ENCODE measurements at places on chromosomes 13 and 19.

- DNase-seq, result no peak
These were observed 11.9 kb upstream of the NAPA start for GRCh38 chr19:47526798-47527197.

- DNase-seq, result no peak
These were observed 213.6 kb downstream of the FOXO1 start for GRCh38 chr13:40452741-40453334.

GRCh38 chr19:1360818-1361461 lies 22.8 kb upstream of the NDUFS7 start:
- DNase-seq, result no peak

- no peak for DNase-seq
These were observed 34.8 kb downstream of the PCDH17 start for GRCh38 chr13:57666131-57666953.

Data from activated naive CD4-positive, alpha-beta T cell (primary cell).